Hematopoietic multipotent progenitor cell treated with erythropoietin and hydrocortisone succinate and interleukin-3 and kit ligand, for 17 days (in vitro differentiated cells): ENCODE measurements at places on chromosomes 7 and 10.

DNA sequence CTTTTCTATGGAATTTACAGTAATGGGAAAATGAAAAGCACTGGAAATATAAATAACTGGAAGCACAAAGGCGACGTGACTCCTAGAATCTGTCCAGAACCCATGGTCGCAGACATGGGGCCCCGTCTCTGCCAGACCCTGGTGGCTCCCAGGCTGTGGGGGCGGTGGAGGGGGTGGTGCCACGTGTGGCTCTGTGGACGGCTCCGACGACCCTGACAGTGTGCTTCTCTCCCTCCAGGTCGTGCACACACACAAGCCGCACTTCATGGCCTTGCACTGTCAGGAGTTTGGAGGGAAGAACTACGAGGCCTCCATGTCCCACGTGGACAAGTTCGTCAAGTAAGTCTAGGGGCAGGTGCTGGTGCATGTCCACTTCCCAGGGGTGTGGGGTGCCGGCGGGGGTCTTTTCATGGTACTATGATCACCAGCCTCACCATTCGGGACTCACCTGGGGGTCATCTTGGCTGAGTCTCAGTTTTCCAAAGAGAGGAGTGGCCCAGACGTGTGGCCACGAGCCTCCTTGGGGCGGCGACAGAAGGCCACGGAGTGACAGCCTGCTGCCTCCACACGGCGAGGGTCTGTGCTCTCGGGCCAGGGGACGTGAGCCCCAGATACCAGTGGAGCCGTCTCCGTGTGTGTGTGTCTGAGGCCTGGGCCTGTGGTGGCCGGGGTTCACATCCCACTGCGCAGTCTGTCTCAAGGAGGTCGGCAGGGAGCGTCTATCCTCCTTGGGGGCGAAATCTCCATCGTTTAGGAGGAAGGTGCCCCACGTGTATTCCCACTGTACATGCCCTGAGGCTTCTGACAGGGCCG, 108.2 kb downstream of the INPP5A start:
- no peak for DNase-seq

DNA sequence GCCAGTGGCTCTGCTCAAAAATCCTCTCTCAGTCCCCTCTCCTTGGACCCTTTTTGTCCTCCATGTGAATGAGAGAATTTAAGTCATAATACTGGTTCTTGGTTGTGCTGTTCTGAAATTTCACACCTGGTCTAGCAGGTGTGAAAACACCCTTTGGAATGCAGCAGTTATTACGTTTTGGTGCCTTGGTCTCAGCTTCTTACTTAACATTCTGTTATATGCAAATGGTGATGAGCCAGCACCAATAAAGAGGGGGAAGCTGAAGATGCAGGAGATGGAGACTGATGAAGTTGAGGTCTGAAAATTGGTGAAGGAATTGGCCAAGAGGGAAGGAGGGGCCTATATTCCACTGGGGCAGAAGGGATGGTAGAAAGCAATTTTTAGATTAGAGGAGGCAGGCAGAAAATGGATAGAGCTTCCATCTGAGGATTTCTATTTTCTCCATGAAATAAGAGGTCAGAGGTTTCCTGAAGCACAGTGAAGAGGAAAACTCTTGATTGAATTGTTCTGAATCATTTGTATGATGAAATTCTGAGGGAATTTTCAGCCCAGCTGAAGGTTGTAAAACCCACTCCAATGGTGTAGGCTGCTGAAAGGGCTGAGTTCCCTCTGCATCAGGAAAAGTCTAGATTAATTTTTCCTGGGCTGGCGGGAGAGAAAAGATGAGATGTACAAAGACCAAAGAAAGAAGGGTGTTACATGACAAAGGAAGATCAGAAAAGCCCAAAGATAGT, 94.0 kb upstream of the FAM180A start:
- no peak for DNase-seq

DNA sequence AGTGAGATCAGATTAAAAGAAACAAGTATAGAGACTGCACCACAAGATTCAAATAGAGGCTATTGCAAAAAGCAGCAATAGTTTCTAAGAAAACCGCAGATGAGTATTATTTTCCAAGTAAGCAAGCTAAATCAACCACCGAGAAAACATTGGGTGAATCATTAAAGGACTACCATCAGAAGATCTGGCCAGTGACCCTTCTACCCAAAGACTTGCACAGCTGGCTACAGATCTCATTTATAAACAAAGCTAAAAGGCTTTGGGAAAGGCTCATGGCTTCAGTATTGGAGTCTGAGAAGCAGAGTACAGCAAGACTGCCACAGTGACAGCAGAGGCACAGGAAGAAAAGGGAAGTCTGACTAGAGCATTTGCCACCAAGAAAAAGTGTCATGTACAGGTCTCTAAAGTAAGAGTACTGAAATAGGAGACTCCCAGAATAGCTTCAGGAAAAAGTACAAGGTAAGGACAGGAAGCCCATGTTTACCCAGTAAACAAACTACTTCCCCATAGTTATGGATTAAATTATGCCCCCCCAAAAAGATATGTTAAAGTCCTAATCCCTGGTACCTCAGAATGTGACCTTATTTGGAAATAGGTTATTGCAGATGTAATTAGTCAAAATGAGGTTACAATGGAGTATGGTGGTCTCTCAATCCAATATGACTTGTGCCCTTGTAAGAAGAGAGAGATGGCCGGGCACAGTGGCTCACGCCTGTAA, 19.0 kb downstream of the STEAP1 start:
- no peak for DNase-seq

DNA sequence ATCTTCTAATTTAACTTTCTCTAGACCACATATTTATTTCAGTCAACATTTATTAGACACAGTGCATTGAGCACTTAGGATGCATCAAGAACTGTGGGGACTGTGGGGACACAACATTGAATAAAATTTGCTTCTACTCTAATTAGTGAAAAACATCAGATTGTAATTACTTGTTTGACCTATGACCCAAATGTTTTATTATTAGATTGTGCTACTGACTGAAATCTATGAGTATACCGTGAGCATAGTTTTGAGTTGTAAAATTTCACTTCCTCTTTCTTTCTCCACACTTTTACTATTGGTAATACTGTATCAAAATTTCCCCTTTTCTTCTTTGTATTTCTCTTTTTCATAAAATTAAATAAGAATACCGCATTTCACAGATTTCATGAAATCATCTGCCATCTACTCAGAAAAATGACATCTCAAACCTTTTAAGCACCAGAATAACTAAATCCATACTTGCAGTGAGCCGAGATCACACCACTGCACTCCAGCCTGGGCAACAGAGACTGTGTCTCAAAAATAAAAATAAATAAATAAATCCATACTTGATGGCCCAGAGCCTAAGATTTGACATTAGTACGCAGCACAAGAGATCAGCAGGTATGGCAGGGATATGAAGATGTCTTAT, 25.4 kb upstream of the INPP5F start:
- no peak for DNase-seq

DNA sequence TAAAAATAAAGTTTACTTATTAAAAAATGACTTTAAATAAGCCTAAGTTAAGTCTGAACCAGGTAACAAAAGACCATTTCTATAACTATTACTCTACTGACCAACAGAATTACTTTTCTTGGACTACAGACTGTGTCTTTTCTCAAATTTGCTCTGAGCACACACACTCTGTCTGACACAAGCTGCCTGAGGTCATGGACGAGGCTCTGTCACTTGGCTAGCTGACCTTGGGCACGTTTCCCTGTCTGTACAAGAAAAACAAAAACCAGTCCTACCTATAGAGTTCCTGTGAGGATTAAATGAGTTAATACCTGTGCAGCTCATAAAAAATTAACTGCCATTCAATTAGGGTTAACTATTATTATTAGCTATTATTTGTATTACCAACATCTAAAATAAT, 22.9 kb downstream of the ATE1 start:
- DNase-seq, result no peak

GRCh38 chr7:138398857-138399256, 61.2 kb upstream of the TRIM24 start:
- no peak for DNase-seq

DNA sequence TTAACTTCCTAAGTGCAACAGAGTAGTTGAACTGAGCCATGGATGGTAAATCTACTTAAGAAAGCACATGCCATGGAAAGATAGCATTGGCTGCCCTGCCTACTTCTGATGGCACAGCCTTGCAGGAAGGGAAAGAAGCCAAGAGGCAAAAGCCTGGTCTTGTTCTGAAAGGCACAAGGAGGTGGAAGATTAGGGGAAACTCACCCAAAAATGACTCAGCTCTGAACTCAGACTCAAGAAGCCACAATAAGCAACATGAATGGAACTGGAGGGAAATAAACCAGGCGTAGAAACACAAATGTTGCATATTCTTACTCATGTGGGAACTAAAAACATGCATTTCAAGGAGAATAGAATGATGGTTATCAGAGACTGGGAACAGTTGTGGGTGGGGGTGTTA, 20.8 kb upstream of the ALOX5 start:
- peak; percentile 53 for DNase-seq

DNA sequence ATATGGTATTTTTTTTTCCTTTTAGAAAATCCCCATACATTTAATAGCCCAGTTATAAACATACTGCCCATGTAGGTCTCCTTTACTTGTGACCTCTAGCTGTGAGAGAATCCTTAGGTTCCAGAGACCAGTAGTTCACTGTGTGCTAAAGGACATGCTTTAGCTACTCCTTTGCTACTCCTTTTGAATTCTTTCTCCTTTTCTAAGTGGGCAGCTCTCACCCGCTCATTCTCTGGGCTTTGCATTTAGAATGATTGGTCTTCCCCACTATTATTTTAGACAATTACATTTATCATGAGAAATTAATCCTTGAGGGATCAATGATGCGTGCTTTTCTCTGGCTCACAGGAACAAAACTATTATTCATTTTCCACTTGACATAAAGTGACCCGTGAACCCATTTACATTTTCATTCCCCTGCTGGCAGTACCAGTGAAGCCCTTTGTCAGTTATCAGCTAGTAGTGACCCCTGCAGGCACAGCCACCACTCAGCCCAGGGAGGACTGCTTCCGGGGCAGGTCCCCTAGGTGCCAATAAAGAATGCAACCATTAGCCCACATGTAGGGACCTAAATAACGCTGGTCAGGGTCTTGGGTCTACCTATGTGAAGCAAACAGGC, 844.3 kb downstream of the CNTNAP2 start:
- no peak for DNase-seq

DNA sequence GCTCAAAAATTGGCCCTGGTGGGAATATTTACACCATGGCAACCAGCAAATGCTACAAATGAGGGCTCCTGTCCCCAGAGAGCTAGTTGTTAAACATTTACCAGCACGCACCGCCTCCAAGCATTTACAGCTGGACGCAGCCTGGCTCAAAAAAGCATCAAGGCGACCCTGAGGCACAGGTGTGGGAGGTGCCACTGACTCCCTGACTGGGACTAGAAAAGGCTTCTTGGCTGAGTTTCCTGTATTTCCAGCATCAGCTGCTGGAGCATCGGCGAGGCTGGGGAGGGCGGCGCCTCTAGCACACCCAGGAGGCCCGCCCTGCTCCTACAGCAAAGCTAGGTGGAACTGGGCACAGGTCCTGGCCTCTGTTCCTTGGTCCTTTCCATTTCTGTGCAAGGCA, 43.5 kb upstream of the ZRANB1 start:
- no peak for DNase-seq

- DNase-seq, result no peak
Observed at GRCh38 chr10:5944389-5945189, 32.8 kb downstream of the IL15RA start.

- DNase-seq, result no peak
Observed at GRCh38 chr10:34231441-34232180, 583.5 kb downstream of the PARD3 start.

- DNase-seq, result no peak
Observed at GRCh38 chr7:75637854-75638593, 100.7 kb downstream of the HIP1 start.

DNA sequence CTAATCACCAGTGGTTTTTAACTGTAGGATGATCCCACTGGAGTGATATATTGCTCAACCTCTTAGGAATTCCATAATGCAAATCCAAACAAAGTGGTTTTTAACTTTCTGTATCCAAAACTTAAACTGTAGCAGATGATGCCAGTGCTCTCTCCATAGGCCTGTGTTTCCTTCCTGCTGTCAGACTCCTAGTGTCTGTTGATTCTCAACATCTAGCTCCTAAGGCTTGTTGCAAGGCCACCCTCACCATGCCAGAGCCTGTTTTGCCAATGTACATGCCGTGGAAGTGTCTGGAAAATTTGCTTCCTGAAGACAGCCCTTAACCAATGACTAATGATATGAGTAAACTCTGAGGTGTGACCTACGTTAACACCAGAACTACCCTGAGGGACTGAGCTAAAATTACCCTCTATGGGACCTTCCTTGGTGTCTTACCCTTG, 39.3 kb downstream of the C1GALT1 start:
- no peak for DNase-seq

- DNase-seq, result no peak
Observed at GRCh38 chr10:29407280-29407858, 118.5 kb downstream of the LYZL1 start.

GRCh38 chr7:1697499-1698125, 27.5 kb downstream of the ELFN1 start:
- no peak for DNase-seq

- DNase-seq, result no peak
Observed at GRCh38 chr10:28302012-28302637, 739 bp downstream of the MPP7 start.

- no peak for DNase-seq
Observed at GRCh38 chr7:13875496-13876074, 113.9 kb downstream of the ETV1 start.

- DNase-seq, result peak; percentile 6
Observed at GRCh38 chr7:88789480-88790064, 6.0 kb downstream of the TEX47 start.

DNA sequence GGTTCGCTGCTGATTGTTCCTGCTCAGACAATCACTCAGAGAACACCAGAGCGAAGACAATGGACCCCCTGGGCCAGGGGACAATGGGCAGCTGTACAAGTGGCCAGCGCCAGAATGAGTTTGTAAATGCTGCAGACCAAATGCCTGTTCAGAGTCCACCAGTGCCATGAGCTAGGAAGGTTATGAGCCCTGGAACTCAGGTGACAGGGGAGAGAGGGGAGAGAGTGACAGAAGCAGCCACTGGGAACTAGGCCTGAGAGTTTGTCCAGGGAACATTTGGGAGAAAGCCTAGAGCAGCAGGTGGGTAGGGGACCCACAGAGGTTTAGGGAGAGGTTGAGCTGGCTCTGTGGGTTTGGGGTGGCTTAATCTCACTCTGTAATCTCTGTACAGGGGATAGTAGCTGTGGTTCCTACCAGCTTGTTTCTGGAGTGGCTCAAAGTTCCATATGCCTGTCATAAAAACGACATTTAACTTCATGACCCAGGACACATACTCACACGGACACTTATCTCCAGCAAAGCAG, 60.4 kb downstream of the C10orf105 start:
- DNase-seq, result no peak

DNA sequence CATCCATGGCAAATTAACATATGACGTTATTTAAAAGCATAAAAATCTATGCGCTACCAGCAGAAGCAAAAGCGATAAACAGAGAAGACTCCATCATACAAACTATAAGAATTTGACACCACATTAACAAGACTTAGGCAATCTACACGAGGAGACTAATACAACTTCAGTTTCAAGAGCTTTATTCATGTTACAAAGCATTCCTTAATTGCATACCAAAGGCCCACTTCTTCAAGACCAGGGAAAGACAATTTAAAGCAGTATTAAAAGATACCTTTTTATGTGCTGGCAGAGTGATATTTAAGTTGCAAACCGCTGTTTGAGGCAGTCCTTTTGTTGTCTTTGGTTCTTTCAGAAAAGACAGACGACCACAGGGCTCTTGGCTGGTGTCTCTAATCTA, 176.0 kb upstream of the CCDC6 start:
- DNase-seq, result no peak
